ENCODE measurements at places on chromosomes 4 and X. TPM values are rescaled to one million over a fixed set of nuclear protein-coding genes. Genes with fewer than 3 reads are reported as not detected.

The TRAM1L1 gene
- total RNA-seq: 0.40 TPM

The TACR3 gene
- not detected for total RNA-seq

The FREM3 gene
- total RNA-seq: not detected

The TMPRSS11D gene
- total RNA-seq: not detected

The EREG gene
- total RNA-seq: 28.3 TPM

The MAN2B2 gene
- 9.4 TPM for total RNA-seq

The PRDM5 gene
- 5.3 TPM for total RNA-seq

The OTUD6A gene
- total RNA-seq: not detected

The FAM9A gene
- total RNA-seq: not detected

The SLC7A11 gene
- 17.3 TPM for total RNA-seq

The CXCL6 gene
- not detected for total RNA-seq

The SMIM43 gene
- 0.49 TPM for total RNA-seq

The LPAR4 gene
- total RNA-seq: not detected

The FHL1 gene
- total RNA-seq: 25.1 TPM

The ZFP92 gene
- 0.50 TPM for total RNA-seq

The ARX gene
- 0.39 TPM for total RNA-seq

The ANOS1 gene
- not detected for total RNA-seq

The FANCB gene
- 2.3 TPM for total RNA-seq

The SMARCA1 gene
- 32.0 TPM for total RNA-seq

The TMEM255A gene
- 0.43 TPM for total RNA-seq

The LAP3 gene
- 32.9 TPM for total RNA-seq

The STPG2 gene
- not detected for total RNA-seq

The GPR119 gene
- not detected for total RNA-seq

The CXCL11 gene
- 0.19 TPM for total RNA-seq

The GATA1 gene
- not detected for total RNA-seq

Data from A549 treated with GW870086 at 1 μM for 4 hours (cell line).